ENCODE measurements at places on chromosomes 11 and 22.

- no peak for DNase-seq
Measured at GRCh38 chr11:35413598-35413997, 5.8 kb downstream of the SLC1A2 start.

- no peak for DNase-seq
Measured at GRCh38 chr11:32008880-32009551, 81.9 kb upstream of the RCN1 start.

- no peak for DNase-seq
Measured at GRCh38 chr11:9732453-9732852, 68.6 kb downstream of the SWAP70 start.

DNA sequence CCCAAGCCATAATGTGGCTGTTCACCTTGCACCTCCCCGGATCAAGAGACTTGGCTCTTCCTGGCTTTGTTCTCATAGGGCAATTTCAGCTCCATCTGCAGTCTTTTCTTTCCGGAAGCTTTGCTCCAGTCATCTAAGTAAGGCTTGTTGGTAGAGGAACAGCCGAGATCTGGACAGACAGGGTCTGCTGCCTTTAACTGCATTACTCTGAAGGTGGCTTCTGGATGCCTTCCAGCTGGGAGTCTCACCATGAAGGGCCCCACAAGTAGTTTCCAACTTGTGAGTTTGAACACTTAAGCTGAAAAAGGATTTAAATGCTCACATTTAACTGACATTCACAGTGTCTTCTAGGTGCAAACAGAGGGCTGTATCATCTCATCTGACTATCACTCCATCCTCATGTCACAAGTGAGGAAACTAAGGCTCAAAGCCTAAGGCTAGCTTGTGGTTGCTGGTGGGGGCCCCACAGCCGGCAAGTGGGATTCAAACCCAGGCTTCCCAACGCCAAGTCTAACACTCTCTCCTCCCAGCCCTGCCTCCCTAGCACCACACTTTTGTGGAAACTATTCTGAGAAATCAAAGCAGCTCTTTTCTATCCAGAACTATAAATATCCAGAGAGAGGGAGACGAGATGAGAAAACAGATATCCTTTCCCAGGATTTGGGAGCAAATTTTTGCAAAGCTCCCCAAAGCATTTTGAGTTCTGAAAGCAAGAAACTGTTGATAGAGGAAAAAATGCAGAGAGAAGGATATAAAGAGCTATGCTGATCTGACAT is 58.4 kb downstream of the GALNT18 start:
- no peak for DNase-seq

DNA sequence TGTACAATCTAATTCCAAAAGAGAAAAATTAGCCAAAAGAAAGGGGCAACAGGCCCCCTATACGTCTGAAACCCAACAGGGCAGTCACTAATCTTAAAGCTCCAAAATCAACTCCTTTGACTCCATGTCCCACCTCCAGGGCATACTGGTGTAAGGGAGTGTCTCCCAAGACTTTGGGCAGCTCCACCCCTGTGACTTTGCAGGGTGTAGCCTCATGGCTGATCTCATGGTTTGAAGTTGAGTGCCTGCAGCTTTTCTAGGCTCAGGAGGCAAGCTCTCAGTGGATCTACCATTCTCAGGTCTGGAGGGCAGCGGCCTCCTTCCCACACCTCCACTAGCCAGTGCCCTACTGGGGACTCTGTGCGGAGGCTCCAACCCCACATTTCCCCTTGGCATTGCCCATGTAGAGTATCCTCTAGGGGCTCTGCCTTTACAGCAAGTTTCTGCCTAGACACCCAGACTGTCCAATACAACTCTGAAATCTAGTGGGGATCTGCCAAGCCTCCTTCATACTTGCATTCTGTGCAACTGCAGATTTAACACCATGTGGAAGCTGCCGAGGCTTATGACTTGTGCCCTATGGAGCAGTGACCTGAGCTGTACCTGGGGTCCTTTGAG is 94.5 kb downstream of the TRIM29 start:
- no peak for DNase-seq

DNA sequence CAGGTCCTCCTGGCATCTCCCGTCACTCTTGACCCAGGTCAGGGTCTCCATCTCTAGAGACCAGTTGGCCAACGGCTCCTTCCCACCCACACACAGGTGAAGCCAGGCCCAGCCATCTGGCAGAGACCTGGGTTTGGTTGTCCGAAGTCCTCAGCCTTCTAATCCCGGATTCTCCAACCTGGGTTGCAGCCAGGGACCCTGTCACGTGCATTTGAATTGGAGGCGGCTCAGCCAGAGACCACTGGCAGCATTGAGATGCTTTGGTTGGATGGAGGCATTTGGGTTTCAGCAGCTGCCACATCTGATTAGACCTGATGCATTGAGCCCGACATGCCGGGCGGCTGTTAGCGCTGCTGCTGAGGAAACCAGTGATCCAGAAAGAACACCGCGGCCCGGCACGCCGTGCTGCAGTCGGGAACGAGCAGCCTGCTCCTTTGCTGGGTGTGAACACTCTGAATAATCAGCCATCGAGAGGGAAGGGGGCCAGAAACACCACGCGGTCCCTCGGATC is 163.2 kb downstream of the BRD1 start:
- no peak for DNase-seq

DNA sequence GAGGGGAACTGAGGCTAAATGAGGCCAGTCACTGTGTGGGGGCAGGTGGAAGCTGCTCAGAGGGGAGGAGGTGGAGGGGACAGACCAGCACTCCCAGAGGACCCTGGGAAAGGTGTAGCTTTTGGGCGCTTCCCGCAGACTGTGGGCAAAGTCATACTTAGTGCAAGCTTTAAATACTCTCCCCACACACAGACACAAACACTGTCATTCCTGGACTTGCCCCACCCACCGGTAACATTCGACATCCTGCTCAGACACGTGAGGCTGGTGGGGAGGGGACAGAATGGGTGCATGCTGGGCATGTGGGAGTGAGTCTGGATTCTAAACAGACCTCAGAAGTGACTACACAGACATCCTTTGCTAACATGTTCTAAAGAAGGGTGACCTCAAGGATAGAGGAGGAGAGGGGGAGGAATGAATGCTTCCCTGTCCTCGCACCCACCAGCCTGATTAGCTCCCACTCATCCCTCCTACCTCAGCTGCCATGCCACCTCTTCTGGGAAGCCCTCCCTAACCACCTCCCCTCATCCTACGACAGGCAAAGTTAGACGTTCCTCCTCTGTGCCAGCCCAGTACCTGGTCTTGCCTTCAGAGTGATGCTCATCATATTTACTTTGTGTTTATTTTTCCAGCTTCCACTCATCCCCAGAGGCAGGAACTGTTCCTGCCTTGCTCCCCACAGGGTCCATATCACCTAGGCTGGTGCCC is 22.2 kb downstream of the TSKU start:
- no peak for DNase-seq

DNA sequence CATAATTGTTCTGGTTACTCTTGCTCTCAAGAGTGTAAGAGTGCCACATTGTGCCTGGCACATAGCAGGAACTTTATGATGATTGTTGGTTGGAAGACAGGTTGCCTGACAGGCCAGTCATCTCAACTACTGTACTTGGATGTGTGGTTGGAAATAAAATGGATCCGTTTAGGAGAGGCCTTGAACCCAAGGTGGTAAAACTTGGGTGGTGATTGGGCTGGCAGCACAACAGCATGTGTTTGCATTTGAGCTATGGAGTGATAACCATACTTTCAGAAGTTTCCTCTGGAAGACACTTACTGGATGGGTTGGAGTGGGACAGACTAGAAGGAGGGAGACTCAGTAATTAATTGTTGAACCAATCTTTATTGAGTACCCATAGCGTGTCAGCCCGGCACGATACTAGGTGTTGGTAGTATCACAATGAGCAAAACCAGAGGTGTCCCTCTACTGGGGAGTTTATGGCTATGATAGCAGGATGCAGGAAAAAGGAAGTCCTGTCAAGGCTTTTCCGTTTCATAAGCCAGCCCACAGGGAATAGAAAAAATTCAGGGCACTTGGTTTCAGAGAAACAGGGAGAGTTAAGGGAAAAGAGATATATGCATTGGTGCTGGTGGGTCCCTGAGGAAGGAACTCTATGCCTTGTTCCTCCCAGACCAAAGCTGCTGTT is 3.1 kb upstream of the TMEM109 start:
- peak; percentile 33 for DNase-seq

DNA sequence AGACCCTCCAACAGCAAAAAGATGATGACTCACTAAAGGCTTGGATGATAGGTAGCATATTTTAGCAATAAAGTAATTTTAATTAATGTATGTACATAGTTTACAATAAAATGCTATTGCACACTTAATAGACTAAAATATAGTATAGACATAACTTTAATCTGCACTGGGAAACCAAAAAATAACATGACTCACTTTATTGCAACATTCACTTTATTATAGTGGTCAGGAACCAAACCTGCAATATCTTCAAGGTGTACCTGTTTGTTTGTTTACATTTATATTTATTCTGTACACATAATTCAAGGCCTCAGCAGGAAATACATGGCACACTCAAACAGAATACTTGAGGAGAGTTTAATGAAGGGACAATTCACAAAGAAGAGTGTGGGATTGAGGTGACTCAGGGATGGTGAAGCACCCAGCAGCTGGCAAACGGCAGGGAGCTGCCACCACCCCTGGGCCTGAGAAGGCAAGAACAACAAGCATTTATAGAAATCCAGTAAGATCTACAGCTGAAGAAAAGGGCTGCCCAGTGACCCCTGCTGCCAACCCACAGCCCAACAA is 51.5 kb upstream of the POU2AF2 start:
- DNase-seq: no peak

GRCh38 chr11:87456499-87456898 is 418.8 kb downstream of the TMEM135 start:
- DNase-seq: no peak

DNA sequence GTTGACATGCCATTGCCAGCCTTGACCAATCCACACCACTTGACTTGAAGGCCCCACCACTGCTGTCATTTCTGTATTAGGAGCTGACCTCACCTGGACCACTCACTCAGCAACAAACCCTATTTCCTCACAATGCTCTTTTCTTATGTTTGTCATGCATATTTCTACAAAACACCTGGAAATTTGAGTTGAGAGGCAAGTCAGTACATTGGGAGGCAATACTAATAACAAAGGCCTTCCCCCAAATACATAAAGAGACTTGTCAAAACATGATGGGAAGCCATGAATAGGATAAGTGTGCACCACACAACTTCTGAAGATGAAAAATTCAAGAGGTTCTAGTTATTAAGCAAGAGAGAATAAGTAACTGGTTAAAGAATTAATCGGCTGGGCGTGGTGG is 77.9 kb upstream of the POU2AF2 start:
- no peak for DNase-seq

DNA sequence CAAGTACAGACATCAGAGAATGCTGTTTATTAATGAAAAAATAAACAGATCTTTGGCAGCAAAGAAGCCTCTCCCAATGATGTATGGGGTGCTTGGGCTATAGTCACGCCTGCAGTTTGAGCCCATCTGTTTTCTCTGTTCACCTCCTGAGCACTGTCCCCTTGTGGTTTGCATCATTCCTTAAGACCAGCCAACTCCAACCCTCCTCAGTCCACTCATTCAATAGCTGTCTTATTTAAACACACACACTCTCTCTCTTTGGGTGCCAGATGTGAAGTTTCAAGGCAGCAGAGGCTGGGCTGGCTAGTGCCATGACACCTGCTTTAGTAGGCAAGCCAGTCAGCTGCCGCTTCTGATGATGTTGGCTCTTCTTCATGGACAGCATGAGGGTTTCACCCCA is 58.1 kb downstream of the POLD3 start:
- DNase-seq: no peak

GRCh38 chr11:102046841-102047240 is 396 bp upstream of the CFAP300 start:
- DNase-seq: no peak

DNA sequence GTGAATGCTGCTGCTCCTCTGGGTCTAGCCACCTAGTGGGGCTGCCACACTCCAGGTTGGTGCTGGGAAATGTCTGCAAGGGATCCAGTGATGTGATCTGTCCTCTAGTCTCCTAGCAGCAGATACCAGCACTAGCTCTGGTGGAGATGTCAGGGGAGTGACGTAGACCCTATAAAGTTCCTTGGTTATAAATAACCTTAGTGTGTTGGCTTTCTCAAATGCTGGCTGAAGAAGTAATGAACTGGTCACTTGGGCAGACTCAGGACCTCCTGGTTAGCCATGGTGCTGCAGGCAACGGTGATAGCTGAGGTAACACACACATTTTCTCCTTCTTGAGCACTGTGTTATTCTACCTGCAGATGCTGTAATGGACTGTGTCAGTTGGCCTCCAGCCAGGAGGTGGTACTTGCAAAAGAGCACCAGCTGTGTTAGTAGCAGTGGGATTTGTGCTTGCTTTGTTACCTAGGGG is 35.5 kb downstream of the BBOX1 start:
- DNase-seq: no peak

DNA sequence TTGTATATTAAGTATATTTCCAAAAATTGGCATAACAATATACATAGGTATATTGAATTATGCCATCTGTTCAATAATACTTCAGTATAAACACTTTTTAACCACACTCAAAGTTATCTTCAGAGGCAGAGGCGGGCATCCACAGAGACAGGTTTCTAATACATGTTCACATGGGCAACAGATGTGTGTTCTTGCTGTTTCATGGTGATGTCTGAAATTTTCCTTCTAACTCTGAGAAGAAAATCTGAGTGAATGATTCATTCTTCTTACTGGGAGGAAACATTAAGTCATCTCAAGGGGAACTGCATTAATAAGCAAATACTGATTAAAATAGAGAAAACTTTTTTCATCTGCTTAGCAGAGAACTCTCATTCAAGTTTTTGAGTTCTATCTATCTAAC is 1074.5 kb downstream of the LRRC4C start:
- DNase-seq: no peak

DNA sequence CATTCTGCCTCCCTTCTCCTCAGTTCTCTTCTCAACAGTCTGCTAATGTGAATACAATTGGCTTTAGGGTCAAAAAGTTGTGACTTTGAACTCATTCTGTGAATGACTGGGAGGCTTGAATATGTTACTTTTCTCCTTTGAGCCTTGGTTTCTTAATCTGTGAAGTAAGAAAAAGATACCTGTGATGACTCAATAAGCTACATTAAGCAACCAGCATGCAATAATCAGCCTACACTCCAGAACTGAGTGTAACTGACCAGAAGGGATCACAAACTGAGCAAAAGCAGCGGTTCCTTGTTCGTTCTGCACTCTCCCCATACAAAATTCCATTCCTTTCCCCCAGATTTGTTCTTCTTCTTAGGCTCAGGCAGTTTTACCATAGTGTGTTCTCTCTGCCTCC is 23.4 kb downstream of the ZNF202 start:
- DNase-seq: no peak

GRCh38 chr22:39690881-39691605 is 120.5 kb downstream of the CACNA1I start:
- no peak for DNase-seq

GRCh38 chr22:20967697-20968211 is 699 bp downstream of the AIFM3 start:
- DNase-seq: no peak

- DNase-seq: no peak
Measured at GRCh38 chr11:118219732-118220131, 5.1 kb downstream of the JAML start.

GRCh38 chr11:62905927-62906531 is 15.1 kb downstream of the CHRM1 start:
- peak; percentile 80 for DNase-seq

- DNase-seq: peak; percentile 1
Measured at GRCh38 chr11:69799582-69799981, 19.6 kb downstream of the FGF3 start.

GRCh38 chr11:16009021-16009420 is 347.3 kb downstream of the SOX6 start:
- no peak for DNase-seq

- no peak for DNase-seq
Measured at GRCh38 chr11:502288-503178, 4.5 kb downstream of the RNH1 start.

GRCh38 chr22:44786136-44786535 is 33.8 kb downstream of the ARHGAP8 start:
- no peak for DNase-seq

Data from Kasumi-1 (cell line).